ENCODE measurements at places on chromosomes 7 and 10.

DNA sequence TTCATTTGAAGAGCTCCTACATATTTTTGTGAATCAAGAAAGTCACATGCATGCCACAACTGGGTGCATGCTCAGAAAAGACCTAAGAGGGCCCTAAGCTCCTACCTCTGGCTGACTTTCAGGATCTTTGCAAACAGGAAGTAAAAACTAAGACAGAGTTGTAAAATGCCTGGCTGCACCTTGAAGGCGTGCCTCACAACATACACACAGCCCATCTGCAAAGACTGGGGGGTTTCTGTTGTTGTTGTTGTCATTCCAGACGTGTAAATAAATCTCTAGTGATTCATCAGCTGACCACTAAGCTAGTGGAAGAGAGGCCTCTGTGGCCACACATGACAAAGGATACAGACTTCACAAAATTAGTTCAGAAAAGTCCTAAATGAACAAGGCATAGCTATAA lies 31.8 kb downstream of the SMURF1 start:
- DNase-seq, result no peak

DNA sequence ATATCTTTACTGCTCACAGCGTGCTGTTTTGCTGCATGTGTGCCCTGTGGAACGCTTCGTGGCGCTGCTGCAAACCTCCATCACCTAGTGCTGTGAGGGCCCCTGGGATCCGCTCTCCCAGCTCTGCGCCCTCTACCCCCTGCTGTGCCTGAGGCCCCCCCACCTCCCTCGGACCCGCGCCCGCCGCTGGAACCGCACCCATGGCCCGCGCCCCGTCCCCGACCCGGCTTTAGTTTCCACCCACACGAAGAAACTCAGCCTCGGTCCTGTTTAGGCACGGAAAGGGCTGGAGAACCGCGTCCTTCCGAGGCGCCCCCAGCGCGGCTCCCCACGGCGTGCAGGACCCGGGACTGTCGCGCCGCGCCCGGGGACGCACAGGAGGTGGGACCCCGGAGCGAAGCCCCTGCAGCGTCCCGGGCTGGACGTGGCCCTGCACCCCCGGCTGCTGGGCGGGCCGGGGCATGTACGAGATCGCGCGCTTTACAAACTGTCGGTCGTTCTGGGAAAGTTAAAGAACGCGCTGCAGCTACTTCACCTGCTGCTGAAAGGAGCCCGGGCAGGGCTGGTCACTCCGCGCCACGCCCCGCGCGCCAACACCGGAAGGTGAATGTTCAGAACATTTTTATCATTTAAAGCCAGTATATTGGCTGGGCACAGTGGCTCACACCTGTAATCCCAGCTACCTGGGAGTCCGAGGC lies 54.3 kb downstream of the BMS1 start:
- no peak for DNase-seq

DNA sequence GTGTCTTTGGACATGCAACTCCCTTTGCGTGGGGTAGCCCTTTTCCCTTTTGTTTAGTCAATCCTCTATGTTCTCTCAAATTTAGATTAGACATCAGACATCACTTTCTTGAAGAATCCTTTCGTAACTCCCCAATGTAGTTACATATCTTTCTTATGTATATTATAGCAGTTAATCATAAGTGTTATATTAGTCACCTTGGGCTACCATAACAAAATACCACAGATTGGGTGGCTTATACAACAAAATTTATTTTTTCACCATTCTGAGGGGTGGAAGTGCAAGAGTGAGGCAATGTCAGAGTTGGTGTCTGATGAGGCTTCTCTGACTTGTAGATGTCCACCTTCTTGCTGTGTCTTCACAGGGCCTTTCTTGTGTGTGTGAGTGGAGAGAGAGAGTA lies 105.7 kb downstream of the PHTF2 start:
- DNase-seq, result no peak

DNA sequence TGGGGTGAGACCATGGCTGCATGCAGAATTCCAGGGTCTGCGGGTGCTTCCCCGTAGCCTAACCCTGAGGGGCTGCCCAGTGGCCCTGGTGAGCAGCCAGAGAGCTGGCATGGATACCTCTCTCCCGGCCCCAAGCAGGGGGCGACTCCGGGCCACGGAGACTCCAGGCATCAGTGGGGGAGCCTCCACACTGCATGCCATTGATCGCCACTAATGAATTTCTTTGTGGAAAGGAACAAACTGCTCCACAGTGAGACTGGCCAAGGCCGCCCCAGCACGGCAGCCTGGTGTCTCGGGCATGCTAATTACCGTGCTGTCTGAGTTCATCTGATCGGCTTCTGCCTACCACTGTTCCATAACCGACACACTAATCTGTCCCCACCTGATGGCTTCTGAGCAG lies 184.4 kb downstream of the GRID1 start:
- no peak for DNase-seq

DNA sequence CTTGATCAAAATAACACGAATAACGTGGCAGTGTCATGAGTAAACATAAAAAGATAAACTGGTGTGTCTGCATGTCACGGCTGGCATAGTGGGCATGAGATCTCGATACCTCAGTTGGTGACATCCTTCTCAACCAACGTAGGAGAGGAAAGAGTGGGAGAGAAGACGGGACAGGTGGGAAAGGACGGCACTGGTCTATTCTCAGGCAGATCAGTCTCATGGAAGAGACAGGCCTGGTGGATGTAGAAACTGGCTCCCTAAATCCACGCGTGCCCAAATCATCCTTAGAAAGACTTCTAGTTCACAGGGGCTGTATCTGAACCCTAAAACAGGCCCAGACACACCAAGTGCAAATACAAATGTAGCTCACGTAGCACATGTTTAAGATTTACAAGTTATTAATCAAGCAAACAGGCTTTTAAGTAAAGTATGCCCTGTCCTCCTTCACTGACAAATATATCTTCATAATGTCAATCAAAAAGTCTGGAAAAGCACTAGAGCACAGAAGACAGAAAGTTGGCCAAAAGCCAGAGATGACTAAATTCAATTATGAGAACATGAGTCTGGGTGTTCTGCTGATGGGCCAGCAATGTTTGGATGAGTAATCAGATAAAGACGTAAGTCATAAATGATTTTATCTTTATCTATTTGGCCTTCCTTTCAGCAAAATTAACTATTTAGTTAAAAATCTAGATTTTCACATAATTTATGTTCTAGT lies 56.3 kb downstream of the SFMBT2 start:
- no peak for DNase-seq
